ENCODE measurements at places on chromosomes 3 and 15.

DNA sequence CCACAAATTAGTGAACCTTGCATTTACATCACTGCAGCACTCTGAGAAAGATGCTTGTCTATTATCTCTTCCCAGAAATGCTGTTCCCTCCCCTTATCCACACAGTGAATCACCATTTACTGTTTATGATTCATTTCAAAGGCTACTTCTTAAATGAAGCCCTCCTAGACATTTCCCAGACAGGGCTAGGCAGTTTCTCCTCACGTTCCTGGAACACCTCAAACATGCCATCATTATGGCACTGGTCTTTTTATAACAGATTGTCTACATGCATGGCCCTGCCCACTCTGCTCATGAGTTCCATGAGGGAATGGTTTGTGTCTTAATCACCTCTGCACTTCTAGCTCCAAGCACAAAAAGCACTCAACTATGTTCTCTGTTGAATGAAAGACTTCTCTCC lies 32.2 kb upstream of the TM2D3 start:
- no peak for DNase-seq

- DNase-seq = no peak
Observed at GRCh38 chr3:149128821-149129220, 617 bp upstream of the HPS3 start.

- no peak for DNase-seq
Observed at GRCh38 chr15:41104234-41104633, 11.8 kb downstream of the INO80 start.

DNA sequence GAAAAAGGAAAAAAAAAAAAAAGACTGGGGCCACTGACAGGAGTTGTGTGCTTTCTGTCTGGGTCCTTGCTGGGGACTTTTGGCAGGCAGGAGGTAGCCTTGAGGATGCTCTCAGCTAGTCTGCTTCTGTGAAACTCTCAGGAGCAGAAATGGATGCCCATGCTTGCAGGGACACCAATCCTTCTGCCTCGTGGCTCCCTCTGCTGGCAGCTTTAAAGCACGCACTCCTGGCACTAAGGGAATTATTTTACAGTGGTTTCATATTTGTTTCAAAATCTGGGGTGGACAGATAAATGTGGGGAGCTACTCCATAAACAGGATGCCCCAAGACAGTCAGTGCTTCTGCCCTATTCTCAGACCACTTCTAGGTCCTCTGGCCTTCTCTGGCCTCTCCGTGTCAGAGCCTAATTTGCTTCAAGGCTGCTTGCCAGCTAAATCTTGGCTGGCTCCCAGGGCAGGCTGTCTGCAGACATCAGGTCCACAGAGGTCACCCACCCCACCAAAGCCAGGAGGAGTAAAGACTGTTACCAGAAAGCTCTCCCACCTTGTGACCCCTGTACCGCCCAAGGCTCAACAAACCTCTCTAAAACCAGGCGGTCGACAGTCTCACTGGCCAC lies 17.1 kb downstream of the TRAIP start:
- peak; percentile 89 for DNase-seq

DNA sequence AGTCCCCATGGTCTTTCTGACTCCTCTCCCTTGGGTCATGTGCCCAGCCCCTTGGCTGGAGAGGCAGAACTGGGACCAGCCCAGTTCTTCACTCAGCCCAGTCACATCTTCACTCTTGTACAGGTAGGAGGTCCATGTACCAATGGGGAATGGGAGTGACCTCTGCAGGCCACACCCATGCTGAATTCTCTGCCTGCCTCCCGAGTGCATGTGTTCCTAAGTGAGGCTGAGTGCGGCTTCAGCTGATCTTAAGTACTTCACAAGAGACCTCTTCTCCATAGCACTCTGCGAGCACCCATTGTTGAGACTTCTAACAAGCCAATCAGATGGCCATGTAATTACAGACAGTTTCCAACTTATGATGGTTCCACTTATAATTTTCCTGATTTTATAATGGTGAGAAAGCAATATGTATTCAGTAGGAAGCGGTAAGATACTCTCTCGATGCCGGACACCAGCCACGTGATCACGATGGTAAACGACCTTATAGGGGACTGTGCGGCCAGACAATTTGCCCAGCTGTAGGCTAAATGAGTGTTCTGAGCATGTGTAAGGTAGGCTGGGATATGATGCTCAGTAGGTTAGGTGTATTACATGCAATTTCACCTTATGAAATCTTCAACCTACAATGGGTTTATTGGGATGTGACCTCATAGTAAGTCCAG lies 112.1 kb downstream of the KLF13 start:
- no peak for DNase-seq

- DNase-seq = no peak
Observed at GRCh38 chr3:100352296-100353231, 18.0 kb downstream of the NIT2 start.

- no peak for DNase-seq
Observed at GRCh38 chr15:101551696-101552591, 62.4 kb upstream of the PCSK6 start.

DNA sequence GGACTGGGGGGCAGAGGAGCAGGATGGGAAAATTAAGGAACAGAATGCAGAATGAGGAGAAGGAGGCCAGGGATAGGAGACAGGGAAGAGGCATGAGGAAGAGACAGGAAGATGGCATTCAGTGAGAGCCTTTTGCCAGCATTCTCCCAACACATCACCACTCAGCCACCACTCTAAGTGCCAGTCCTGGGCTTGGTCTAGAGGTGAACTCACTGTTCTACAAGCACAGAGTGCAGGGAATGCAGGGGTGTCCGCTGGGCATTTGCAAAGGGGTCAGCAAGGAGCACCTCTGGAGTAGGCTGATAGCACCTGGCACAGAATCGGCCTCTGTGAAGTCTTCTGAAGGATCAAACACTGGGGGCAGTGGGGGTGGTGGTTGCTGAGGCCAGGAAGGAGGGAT lies 14.6 kb upstream of the IGDCC3 start:
- no peak for DNase-seq

DNA sequence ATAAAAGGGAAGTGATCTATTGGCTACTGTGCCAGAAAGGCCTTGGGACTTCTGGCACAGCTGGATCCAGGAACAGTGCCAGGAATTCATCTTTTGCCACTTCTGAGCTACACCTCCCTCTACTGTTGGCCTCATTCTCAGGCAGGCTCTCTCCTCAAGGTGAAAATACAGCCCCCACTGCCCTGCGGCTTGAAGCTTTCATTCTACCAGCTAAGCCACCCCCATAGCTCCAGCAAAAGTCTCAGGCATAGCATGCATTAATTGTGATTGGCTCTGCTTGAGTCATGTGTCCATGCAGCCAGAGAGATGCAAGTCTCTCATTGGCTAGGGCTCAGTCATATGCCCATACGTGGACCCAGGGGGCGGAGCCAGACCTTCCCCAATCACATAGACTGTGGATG lies 142.4 kb downstream of the TPRA1 start:
- DNase-seq = no peak

DNA sequence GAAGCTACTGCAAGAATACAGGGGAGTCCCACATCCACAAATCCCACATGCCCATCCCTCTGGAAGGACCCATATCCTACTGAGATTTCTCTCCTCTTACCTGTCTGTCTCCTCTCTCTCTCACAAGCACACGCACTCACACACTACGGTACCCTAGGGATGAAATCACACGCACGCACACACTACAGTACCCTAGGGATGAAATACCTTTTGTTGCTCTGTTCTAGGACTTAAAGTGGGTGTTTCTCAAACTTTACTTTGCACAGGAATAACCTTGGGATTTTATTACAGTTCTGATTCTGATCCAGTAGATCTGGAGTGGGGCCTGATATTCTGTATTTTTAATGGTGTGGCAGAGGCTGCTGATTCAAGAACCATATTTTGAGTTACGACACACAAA lies 622.2 kb upstream of the ZNF385D start:
- DNase-seq = no peak

DNA sequence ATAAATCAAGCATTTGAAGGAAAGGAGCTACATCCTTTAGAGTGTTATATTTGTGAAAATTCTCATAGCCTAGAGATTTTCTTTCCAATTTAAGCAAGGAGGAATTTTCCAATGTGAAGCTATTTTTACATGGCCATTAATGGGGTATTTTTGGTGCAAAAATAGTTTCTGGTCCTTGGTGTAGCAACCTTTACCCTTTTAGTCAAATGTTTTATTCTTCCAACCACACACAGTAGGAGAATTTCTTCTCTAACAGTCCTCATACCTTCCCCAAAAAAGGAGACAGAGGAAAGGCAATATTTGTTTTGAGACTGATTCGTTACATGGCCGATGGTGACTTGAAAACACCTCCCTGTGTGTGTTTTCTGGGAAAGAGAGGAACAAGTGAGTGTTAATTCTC lies 261.2 kb downstream of the PTPRG start:
- no peak for DNase-seq

DNA sequence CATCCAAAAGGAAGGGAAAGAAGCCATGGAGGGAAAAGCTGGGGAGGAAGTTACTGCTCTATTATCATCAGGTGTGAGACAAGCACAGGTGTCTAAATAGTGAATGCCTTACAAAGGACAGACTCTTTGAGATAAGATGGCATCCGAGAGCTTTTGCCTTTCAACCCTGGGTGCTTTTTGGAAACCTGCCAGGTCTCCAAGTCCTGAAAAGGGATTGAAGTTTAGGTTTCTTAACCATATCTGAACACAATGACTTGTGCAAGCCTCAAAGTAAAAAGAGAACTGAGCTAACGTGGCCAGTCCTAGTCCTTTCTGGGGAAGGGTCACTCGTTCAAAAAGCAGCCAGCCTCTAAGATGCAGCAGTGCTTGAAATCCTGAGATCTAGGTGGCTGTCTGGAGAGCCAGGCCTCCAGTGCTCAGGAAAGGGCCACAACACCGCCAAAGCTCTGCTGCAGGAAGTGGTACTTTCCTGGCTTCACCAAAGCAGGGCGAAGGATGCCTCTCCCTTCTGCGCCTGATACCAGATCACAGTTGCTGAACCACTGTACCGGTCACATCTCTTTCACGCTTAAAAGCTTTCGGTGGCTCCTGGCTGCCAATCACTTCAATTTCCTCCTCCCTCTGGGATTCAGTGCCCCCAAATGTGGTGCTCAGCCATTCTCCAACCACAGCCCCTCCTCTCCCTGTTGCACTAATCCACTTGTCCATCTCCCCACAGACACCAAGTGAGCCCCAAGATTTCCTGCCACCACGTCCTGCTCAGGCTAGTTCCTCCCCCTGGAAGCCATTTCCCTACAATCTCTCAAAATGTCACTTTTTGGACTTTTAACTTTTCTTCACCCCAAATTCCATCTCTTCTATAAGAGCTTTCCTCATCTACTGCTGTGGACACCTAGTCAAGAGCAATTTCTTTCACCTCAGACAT lies 104.1 kb upstream of the LPP start:
- peak; percentile 5 for DNase-seq

DNA sequence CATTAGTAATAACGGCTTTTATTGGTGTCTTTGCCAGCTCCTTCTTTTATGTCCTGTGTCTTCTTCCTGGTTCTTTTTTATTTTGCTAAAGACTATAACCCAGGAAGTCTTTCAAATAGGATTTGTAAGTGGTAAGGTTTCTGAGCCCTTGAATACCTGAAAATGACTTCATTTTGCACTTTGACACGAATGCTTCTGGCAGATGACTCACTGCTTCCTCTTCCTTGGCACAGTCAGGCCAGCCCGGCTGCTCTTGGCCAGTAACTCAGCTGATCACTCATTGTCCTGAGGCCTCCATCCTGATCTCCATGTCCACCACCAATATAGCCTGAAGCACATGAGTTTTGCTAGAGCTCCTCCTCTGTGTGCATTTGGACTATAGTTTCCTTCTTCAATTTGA lies 48.7 kb upstream of the NR2E3 start:
- DNase-seq = no peak
